Stimulated activated CD8-positive, alpha-beta memory T cell treated with anti-CD3 and anti-CD28 coated beads, Interleukin-12 subunit alpha, Interleukin-12 subunit beta, amount 100 ng/mL, for 1 hour (primary cell): ENCODE measurements at places on chromosomes 3 and 15.

GRCh38 chr15:82066455-82066854, 20.6 kb upstream of the MEX3B start:
- DNase-seq, result no peak

DNA sequence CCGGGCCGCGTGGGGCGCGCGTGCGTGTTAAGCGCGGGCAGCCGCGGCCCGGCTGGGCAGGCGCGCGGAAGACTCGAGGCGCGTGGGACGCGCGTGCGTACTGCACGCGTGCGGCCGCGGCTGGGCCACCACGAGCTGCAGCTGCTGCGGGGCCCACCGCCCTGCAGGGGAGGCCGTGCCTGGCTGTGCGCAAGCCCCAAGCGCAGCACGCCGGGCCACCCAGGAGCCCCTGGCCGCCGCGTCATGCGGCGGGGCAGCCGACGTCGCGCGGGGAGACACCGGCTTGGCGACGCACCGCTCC, 590 bp upstream of the TRIM71 start:
- DNase-seq, result no peak

- no peak for DNase-seq
These were observed 56.2 kb upstream of the GLCE start for GRCh38 chr15:69104050-69104750.

DNA sequence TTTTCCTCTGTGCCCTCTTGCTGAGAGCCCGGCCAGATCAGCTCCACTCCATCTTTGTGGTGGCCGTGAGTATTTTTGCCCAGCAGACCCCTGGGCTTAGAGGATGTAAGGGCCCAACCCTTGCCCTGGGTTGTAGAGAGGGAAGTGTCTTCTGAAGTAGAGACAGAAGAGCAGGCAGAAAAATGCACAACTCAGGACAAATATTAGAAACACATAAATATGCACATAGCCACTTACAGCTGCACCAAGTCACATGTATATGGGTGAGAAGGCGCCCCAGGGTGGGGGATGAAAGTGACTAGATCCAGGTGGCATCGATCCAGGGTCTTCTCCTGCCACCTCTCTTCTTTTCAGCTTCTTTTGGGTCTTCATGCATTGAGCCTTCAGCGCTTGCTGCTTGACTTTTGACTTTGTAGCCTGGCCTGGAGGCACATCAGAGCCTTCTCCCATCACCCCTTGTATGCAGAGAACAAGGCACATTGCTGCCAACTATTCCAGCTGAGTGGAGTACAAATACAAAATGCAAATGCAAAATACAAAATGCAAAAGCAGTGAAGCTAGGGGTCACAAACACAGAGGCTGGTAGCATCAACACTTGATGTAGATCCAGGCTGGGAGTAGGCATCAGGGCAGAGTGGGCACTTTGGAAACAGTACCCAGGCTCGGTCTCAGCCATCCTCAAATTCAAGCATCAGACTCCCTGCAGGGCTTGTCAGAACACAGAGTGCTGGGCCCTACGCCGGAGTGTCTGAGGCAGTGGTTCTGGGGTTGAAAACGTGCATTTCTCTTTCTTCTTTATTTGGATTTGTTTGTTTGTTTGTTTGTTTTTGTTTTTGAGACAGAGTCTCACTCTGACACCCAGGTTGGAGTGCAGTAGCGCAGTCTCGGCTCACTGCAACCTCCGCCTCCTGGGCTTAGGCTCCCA, 133.0 kb downstream of the ASB7 start:
- no peak for DNase-seq

GRCh38 chr15:32843219-32843815, 125.5 kb downstream of the GREM1 start:
- DNase-seq, result no peak

- DNase-seq, result no peak
These were observed 2.6 kb downstream of the ATP8B4 start for GRCh38 chr15:50116477-50116876.

- DNase-seq, result no peak
These were observed 45.4 kb downstream of the LPP start for GRCh38 chr3:188199386-188199785.

- no peak for DNase-seq
These were observed 376.2 kb downstream of the EDEM1 start for GRCh38 chr3:5563537-5564277.

- DNase-seq, result no peak
These were observed 6.9 kb upstream of the TNFSF10 start for GRCh38 chr3:172530101-172530561.

- DNase-seq, result no peak
These were observed 870 bp upstream of the TMEM40 start for GRCh38 chr3:12759693-12760565.
